ENCODE measurements at places on chromosomes 1 and 21.

DNA sequence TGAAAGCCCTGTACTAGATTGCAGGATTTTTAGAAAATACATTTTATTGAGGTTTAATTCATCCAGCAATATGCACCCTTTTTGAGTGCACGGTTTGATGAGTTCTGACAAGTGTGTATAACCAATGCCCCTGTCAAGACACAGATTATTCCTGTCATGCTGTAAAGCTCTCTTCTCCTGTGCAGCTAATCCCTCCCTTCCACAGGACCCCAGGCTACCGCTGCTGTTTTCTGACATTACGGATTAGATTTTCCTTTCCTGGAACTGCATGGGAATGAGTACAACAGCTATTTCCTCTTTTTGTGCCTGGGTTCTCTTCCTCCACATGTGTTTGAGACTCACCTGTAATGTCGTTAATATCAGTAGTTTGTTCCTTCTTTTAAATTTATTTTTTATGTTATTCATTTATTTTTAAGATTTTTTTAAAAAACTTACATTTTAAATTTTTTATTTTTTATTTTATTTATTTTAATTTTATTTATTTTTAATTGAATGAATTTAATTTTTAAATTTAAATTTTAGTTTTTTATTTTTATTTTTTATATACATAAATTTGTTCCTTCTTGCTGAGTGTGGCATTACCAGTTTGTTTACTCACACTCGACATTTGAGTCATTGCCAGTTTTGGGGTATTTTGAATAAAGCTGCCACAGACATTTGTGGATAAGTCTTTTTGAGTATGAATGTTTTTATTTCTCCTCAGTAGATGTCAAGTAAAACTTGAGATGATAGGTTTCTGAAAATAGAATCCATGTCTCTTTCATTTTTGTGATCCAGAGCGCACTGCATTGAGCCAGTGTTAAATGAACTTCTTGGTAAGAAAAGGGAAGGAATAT is 79.0 kb upstream of the B3GALT5 start:
- DNase-seq, result no peak

- DNase-seq, result no peak
Measured at GRCh38 chr1:177927021-177927596, 42.7 kb downstream of the SEC16B start.

DNA sequence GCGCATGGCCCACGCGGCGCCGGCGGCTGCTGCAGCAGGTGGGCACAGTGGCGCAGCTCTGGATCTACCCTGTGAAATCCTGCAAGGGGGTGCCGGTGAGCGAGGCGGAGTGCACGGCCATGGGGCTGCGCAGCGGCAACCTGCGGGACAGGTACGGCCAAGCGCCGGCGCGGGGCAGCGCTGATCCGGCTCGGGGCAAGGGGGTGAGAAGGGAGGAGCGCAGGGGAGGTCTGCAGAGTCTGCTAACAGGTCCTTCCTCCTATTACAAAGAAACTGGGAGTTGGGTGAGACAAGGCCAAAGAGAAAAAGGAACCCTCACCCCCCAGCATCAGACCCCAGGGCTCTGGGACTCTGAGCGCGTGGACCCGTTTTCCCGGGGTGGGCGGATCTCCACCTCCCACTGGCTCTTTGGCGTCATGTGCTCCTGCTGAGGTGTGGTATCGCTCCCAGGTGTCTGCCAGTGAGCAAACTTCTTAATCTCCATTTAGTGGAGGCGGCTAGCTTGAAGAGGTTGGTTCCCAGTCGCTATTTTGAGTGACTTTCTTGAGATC is 431 bp downstream of the MTARC1 start:
- DNase-seq, result peak; percentile 84

DNA sequence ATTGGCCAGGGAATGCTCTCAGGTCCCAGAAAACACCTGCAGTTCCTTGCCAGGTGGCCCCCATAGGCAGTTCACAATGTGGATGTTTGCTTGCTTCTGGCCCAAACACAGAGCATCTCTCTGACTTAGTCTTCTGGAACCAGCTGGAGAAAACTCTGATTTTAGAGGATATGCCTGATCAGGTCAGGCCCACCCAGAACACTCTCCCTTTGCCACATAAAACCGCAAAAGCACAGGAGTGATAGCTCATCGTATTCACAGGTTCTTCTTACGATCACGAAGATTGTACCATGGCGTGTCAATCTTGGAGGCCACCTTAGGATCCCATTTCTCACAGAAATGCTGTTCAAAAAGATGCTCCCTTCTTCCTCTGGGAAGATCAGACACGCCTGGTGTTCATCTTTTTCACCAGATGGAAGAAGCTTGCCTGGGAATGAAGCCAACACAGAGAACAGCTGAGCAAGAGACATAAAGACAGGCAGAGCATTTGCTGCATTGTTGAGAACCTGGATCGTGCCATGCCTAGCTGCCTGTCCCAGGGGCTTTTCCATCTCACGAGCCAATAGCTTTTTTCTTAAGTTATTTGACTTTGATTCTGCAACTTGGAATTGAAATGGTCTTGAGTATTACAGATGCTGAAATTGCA is 11.6 kb upstream of the CD247 start:
- no peak for DNase-seq

GRCh38 chr1:203649999-203650836 is 23.6 kb downstream of the ATP2B4 start:
- DNase-seq, result peak; percentile 82

DNA sequence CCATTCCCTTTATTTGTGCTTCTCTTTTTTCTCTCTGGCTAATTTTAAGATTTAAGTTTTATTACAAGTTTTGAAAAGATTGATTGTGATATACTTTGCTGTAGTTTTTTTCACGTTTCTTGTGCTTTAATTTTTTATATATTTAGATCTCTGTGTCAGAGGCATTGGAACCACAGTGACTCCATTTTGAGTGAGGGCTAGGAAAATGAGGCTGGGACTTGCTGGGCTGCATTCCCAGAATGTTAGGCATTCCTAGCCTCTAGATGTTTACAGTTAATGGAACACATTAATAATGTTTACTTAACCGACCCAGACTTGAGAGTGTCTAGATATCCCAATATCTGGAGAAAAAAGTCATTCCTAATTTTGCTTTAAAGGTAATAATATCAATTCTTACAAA is 939.4 kb downstream of the BRINP3 start:
- DNase-seq, result no peak

DNA sequence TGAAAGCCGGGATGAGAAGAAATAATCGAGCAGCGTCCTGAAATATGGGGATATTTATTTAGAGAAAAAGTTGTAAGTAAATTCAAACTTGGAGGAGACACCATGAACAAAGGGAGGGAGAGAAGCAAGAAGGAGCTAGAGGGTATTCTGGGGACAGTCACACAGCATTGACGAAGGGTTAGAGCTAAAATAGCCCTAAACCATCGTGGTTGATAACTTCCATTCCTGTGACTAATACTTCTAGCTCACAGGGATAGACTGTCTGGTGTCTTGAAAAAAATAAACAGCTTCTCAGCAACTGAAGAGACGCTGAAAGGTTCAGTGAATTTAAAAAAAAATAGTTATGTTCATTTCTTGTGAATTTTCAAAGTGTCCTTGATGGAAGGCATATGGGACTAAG is 86.7 kb downstream of the LRRC53 start:
- DNase-seq, result no peak

- no peak for DNase-seq
Measured at GRCh38 chr1:216553040-216553439, 129.8 kb upstream of the USH2A start.

DNA sequence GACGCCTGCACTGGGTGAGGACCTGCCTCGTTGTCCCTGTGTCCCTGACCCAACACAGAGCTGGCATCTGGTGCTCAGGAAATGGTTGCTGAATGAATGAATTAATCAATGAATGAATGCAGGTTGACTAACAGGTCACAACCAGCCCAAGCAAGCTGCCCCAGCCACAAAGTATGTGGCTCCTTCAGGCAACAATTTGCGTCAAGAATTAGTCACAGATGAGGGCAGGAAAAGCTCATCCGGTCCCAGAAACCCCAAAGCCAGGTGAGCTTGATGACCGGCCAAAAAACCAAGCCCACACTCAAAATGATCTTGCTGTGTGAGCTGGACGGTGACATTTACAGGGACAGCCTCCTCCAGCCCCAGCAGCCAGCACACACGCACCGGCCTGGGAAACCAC is 40.6 kb upstream of the GPR153 start:
- no peak for DNase-seq

- no peak for DNase-seq
Measured at GRCh38 chr21:36207577-36208320, 51.1 kb downstream of the DOP1B start.

- DNase-seq, result no peak
Measured at GRCh38 chr1:154809436-154810413, 60.4 kb downstream of the KCNN3 start.

GRCh38 chr1:27098431-27099134 is 56.3 kb downstream of the SLC9A1 start:
- DNase-seq, result peak; percentile 85

GRCh38 chr21:36254106-36254941 is 65.7 kb upstream of the MORC3 start:
- DNase-seq, result no peak

DNA sequence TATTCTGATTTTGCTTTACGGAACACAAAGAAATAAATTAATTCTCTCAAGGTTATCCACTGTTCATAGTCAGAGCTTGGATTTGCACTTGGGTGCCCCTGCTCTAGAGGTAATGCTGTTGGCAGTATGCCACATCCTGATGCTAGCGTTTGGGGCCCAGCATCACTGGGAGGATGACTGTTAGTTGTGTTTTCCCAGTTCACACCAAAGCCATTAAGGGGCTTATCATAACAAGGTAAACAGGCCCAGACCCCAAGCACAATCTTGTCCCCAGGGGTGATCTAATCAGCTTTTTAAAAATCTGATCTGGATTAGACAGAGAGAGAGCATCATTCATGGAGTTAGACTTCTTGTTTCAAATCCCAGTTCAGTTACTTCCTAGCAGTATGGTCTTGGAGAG is 60.2 kb upstream of the PBX1 start:
- no peak for DNase-seq

DNA sequence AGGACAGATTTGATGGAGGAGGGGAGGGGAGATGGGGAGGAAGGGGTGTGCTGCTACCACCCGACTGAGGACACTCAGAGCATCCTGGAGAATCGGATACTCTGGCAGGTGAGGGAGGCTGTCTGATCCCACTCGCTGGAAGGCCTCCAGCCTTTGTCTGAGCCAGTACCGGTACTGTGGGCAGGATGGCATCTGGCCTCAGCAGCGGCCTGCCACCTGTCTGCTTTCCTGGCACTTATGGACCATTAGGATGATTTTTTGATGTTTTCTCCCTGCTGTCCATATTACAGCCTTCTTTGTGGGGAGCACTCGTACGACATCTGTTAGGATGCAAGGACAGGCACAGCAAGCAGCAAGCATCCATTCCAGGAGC is 11.5 kb downstream of the ATP2B4 start:
- no peak for DNase-seq

DNA sequence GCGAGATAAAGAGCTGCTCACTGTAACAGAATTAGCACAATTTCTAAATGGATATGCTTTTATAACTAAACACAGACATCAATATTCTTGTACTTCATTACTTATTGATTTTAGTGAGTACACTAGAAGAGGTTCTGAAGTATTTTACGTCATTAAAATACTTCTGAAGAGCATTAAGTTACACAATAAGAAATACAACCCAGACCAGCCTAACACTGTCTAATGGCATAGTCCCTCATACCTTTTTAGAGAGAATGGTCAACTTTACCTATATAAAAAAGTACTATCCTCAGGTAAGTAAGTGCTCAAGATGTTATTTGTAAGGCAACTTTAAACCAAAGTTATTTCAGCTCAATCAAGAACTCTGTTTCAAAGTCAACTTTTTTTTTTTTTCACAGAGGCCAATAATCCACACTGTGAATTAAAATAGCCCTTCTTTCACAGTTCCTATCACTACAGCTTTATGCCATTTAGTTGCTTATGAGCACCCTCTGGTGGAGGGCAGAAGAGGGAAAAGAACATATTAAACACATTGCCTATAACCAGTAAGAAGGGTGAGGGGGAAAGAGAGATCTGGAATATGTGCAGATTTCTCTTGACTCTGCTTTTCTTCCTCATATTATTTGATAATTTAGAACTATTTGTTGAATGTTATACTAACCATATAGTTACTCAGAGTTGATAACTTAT is 182.1 kb upstream of the DMRTA2 start:
- DNase-seq, result no peak

GRCh38 chr1:17673329-17674072 is 81.6 kb upstream of the ACTL8 start:
- no peak for DNase-seq

DNA sequence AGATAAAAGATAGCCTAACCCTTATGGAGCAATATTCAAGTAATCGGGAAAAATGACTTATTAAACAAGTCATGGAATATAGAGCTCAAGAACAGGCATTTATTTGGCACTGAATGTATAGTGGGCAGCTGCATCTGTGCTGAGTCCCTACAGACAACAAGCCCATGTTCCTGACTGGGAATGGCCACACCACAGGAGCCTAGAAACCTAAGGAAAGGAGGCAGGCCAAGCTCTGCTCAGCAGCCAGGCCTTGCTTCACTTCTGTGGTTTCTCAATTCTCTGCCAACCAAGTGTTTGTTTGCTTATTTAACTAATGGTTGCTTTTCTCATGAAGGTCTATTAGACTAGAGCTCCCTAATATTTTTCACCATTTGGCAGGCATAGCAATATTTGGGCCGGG is 21.5 kb downstream of the AK2 start:
- DNase-seq, result no peak

- no peak for DNase-seq
Measured at GRCh38 chr1:222736972-222737371, at the start of gene FAM177B. FAM177B (plus strand) TSS chr1:222737202; CDS start chr1:222746546, 9,344 bp downstream.

- DNase-seq, result no peak
Measured at GRCh38 chr1:7538849-7539768, 232.0 kb upstream of the VAMP3 start.

GRCh38 chr1:107051266-107051665 is 5.2 kb upstream of the PRMT6 start:
- DNase-seq, result no peak

- DNase-seq, result no peak
Measured at GRCh38 chr1:27332536-27333281, 9.1 kb upstream of the SYTL1 start.

DNA sequence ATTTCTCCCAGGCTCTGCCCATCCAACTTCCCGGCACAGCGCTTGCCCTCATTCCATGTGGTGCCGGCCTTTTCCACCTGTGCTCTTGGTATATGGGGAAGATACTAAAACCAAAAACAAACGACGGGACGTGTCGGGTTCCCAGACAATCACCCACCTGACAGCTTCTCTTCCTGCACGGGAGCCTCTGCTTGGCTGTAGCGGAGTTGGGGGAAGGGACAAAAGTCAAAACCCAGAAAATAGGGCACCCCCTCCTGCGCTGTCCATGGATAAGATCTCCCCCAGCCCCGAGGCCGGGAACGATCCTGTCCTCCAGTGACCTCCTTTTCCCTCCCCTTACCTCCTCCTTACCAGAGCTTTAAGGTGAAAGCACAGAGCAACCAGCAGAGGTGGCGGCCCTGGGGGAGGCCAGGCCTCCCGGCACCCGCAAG is 640 bp downstream of the JTB start:
- no peak for DNase-seq

- DNase-seq, result no peak
Measured at GRCh38 chr1:110346690-110347089, 7.5 kb downstream of the RBM15 start.

GRCh38 chr1:27959792-27960603 is at the start of gene XKR8:
XKR8 (plus strand) TSS chr1:27959973; CDS start chr1:27960070, 97 bp downstream.
- peak; percentile 94 for DNase-seq

GRCh38 chr1:209103092-209103491 is 480.4 kb upstream of the CAMK1G start:
- DNase-seq, result no peak

Measured in upper lobe of right lung (tissue), 1 donor.